ENCODE measurements at places on chromosomes 2 and 18. TPM values are rescaled to one million over a fixed set of nuclear protein-coding genes. Genes with fewer than 3 reads are reported as not detected.

The DES gene
- total RNA-seq: not detected

The ZNF521 gene
- not detected for total RNA-seq

The ICOS gene
- 55.0 TPM for total RNA-seq

The ANKRD39 gene
- 22.6 TPM for total RNA-seq

The RTP5 gene
- total RNA-seq: 0.29 TPM

The ARHGAP28 gene
- total RNA-seq: not detected

DNA sequence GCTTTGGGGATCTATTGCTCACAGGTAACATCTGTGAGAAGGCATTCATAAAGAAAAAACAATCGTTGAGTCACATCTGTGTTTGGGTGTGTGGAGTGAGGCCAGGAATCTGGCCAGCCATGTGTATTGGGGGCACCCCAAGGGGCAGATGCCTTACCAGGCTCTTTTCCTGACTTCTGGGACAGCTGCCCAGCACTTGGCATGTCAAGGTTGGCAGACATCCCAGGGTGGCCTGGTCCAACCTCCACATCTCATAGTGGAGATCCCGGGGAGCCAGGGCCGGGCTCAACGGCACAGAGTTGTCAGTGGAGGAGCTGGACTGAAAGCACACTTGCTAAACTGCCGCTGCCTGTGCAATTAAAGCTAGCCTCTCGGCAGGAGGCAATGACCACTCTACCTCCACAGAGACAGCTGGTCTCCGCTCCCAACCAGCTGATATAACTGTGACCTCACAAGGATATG is 75.3 kb upstream of the MGAT4A start:
- DNase-seq: no peak

DNA sequence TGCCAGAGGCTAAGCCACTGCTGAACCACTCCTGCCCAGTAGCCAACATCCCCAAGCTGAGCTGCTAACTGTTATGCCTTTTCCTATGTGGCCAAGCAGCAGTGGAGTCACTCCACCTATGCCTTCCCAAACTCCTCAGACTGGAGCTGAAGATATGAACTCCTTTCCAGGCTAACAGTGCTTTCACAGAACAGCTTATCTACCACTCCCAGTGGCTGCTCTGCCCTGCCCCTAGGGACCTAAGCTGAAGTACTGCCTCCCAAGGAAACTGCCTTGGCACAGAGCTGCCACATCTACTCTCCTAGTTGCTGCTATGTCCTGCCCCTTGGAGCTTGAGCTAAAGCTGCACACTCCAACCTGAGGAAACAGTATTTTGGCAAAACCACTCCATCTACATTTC is 275.9 kb downstream of the RBM43 start:
- DNase-seq: no peak

- no peak for DNase-seq
These were observed 56.5 kb upstream of the ACVR1 start for GRCh38 chr2:157932480-157933159.

DNA sequence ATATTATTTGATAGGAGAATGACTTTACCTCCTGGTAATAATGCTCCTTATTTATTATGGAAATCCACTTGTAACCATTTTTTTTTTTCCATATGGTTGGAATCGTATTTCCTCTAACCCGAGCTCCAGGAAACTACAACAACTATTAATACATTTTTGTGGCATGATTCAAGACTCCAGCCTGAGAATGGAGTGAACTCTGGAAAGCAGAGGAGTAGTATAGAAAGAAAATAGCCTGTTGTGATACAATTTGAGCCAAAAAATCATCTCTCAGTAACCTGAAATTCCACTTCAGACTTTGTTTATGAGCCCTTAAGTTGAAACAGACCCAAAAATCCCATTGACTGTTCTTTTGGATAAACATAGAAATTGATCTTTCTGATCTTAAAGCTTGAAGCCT is 921.1 kb downstream of the SOCS6 start:
- DNase-seq: no peak

GRCh38 chr2:105675841-105676240 is 68.9 kb upstream of the NCK2 start:
- DNase-seq: no peak

DNA sequence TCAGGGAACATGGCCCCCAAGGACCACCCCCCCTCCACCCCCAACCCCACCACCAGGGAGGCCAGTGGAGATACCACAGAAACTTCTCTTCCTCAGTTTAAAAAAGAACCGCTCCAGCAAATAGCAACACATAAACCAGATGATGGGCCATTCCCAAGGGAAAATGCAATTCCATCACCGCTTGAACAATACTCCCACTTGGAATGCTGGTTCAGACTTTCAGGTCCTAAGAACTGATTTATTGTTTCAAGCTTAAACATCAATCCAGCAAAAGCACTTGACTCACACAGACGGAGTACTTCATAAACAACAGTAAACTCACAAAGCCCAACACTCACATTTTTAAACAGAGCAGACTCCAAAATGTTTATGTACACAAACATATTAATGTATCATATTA is 6.9 kb downstream of the HDAC4 start:
- no peak for DNase-seq

- peak; percentile 68 for DNase-seq
These were observed 185.9 kb upstream of the CCDC150 start for GRCh38 chr2:196453613-196454047.

- no peak for DNase-seq
These were observed 23.1 kb downstream of the PSD4 start for GRCh38 chr2:113196839-113197238.

DNA sequence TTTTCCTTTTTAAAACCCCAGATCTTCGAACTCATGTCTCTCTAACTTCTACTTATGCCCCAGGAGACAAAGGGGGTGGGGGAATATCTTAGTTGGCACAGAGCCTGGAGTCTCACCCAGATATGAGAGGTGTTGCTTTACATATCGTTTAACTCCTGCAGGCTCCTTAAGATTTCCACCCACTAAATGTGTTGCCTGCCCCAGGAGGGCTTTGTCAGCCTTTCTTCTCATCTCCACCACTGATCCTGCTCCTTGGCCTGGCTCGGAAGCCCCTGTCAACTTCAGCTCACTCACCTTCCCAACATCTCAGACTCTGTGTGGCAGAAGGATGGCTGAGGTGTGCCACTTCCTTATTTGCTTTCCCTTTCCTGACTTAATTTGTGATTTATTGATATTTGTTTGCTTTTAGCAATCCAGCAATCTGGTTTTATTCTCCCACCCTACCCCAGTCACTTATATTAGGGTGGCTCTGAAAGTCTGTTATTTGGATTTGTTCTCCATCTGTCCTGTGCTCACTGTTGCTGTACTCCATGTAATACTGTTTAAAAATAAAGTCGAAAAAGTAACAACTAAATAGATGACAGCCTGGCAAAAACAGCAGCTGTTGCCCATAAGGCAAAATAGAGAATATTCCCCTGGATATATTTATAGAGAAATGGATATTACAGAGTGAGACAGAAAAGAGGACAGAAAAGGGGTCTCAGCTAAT is 200.6 kb downstream of the ZBTB7C start:
- no peak for DNase-seq

GRCh38 chr2:208872591-208872990 is 466.0 kb downstream of the PTH2R start:
- no peak for DNase-seq

DNA sequence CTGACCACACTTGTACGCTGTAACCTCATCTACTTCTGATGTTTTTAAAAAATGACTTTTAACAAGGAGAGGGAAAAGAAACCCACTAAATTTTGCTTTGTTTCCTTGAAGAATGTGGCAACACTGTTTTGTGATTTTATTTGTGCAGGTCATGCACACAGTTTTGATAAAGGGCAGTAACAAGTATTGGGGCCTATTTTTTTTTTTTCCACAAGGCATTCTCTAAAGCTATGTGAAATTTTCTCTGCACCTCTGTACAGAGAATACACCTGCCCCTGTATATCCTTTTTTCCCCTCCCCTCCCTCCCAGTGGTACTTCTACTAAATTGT is 2.1 kb downstream of the RHOB start:
- DNase-seq: no peak

DNA sequence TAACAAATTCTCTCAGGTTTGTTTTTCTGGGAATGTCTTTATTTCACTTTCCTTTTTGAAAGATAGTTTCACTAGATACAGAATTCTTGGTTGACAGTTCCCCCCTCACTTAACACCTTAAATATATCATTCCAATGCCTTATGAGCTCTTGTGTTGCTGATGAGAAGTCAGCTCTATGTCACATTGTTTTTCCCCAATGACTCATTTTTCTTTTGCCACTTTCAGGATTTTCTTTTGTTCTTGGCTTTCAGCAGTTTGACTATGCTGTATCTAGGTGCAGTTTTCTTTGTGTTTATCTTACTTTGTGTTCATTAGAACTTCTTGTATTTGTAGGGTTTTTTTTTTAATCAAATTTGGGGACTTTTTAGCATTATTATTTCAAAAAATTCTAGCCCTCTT is 5.6 kb upstream of the RALBP1 start:
- DNase-seq: no peak

DNA sequence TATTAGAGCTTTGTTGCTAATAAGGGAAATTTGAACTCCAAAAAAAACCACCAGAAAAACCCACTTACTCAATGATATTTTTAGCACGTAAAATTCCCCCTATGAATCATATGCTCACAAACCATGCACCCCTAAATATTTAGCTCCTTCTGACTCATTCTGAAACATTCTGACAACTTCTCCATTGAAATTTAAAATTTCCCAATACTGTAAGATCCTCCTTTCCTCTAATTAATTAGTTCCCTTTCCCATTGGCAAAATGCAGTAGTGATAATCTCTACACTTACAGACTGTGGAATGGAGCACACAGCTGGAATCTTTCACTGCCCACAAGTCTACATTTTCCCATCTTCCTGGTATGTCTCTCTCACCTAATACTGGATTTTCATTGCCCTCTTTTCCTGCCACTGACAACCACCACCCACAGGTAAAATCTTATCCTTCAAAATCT is 215.8 kb upstream of the ACVR2A start:
- DNase-seq: no peak
